ENCODE measurements at places on chromosomes 12 and 14. TPM values are rescaled to one million over a fixed set of nuclear protein-coding genes. Genes with fewer than 3 reads are reported as not detected.

- DNase-seq: no peak
- no peak overlapping the region for H3K27ac ChIP-seq
- no peaks in the 10 kb centered on the region for H3K4me1 ChIP-seq
- no peak overlapping the region for H3K4me3 ChIP-seq
- H3K36me3 ChIP-seq: no peaks in the 10 kb centered on the region
- no peaks in the 10 kb centered on the region for H3K27me3 ChIP-seq
These were observed 4.3 kb downstream of the CRACR2A start for GRCh38 chr12:3748620-3749019.

DNA sequence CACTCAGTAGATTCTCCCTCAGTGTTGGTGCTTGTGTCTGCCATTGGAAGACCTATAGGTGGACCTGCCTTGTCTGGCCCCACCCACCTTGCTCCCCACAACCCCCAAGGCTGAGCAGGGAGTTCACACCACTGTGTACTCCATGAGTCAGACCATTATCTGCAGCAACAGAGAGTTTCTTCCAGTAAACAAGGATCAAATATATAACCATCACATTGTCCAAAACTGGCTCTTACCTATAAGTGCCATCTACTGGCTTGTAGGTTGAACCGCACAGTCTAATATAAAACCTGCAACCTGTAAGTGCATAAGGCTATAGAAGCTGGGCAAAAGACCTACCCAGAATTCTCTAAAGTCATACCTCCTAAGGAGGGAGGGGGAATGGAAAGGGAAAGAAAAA, 7.9 kb downstream of the TAS2R13 start:
- H3K36me3 ChIP-seq: no peaks in the 10 kb centered on the region
- no peak overlapping the region for H3K4me3 ChIP-seq
- no peak overlapping the region for H3K27ac ChIP-seq
- no peaks in the 10 kb centered on the region for H3K4me1 ChIP-seq
- no peaks in the 10 kb centered on the region for H3K27me3 ChIP-seq

- peaks cover 15% of the 10 kb centered on the region for H3K36me3 ChIP-seq
- H3K27me3 ChIP-seq: no peaks in the 10 kb centered on the region
- no peaks in the 10 kb centered on the region for H3K4me1 ChIP-seq
- no peak overlapping the region for H3K4me3 ChIP-seq
- no peak for DNase-seq
These were observed 13.2 kb upstream of the BMAL2 start for GRCh38 chr12:27319409-27319808.

DNA sequence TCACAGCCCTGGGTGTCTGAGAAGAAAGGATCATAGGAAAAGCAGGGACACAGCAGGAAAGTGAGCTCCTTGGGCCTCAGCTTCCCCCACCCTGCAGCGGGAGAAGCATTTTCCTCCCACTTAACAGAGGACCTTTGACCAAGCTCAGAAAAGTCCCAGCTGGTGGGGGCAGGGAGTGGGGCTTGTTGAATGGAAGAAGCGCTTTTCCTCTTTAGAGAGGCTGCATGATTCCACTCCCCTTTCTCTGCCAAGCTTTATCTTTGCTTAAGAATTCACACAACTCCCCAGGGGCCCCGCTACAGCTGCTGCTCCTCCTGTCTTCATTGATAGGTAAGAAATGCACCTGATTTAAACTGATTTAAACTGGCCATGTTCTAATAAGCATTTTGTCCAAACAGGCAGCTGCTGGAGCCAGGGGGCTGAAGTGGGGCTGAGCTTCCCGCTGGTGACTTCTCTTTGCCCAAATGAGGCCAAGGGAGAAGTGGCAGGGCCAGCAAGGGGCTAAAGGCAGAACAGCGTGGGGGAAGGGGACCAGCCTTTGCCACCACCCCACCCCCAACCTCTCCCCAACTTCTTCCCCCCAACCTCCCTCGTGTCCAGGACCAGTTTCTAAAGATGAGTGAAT, 1.7 kb upstream of the PAPLN start:
- peak; percentile 53 for DNase-seq
- peaks cover 8% of the 10 kb centered on the region for H3K36me3 ChIP-seq
- no peaks in the 10 kb centered on the region for H3K4me1 ChIP-seq
- H3K27me3 ChIP-seq: peaks cover 3% of the 10 kb centered on the region
- no peak overlapping the region for H3K4me3 ChIP-seq
- no peak overlapping the region for H3K27ac ChIP-seq

The SRSF9 gene
- polyA plus RNA-seq: 139 TPM

The MMP17 gene
- polyA plus RNA-seq: not detected

The ATP6V1D gene
- 43.1 TPM for polyA plus RNA-seq

Data from small intestine (tissue), 16 donors.